ENCODE measurements at places on chromosomes 5 and 9.
A peak's percentile ranks its signal among the peaks of the same experiment; 100 is the strongest.

GRCh38 chr5:94932259-94932658 lies 313.8 kb downstream of the SLF1 start:
- DNase-seq = no peak

DNA sequence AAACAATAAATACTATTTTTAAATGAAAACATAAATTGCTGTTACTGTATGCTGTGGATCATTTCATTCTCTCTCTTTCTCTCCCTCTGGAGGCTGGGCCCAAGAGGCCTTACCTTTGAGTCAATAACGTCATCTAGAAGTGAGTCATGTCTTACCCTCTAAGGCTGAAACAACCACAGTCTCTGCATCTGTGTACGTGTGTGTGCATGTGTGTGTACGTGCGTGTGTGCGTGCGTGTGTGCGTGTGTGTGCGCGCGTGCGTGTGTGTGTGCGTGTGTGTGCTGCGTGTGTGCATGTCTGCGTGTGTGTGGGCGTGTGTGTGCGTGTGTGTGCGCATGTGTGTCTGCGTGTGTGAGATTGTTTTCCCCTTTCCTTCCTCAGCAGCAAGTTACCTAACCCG lies 13.6 kb upstream of the IL17B start:
- DNase-seq = no peak

GRCh38 chr5:123819386-123819785 lies 307.4 kb downstream of the CSNK1G3 start:
- no peak for DNase-seq

DNA sequence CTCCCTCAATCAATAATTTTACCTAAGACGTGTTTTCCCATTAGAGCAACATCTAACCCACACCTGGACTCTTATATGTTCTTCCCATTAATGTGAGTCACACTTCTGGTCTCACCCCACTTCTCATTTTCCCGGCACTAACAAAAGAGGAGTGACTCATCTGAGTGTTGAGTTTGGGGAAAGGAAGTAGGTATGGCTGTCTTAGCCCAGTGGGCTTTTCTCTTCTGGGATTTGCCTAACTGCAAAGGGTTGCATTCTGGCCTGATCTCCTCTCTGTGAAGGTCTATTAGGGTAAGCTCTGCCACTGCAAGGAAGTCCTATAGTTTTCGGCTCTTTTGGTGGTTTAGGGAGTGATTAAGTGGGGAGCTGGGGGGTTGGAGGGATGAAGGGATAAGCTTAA lies 195.6 kb downstream of the KIAA0825 start:
- peak; percentile 15 for DNase-seq

- peak; percentile 27 for DNase-seq
Observed at GRCh38 chr9:120856700-120857099, 14.0 kb upstream of the PSMD5 start.

DNA sequence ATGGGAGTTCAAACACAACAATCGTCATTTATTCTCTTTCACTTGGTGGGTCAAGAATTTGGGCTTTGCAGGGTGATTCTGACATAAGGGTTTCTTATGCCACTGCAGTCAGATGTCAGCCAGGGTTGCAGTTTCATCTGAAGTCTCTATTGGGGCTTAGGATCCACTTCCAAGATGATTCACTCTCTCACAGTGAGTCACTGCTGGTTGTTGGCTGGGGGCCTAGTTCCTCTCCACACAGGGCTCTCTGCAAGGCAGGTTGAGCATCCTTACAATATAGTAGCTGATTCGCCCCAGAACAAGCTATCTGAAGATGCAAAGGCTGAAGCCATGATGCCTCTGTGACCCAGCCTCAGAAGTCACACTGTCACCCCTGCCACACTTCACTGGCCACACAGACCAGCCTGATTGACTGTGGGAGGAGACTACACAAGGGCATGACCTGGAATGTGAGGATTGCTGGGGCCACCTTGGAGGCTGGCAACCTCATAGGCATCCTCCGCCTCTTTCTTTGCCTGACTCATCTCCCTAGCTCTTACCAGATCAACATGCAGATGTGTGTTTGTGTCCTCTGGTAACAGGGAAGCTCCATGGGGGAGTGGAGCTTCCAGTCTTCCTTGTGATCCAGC lies 4.5 kb upstream of the CARD19 start:
- no peak for DNase-seq

GRCh38 chr9:115134941-115135340 lies 17.0 kb upstream of the TNC start:
- DNase-seq = no peak

- peak; percentile 8 for DNase-seq
Observed at GRCh38 chr9:28134446-28134976, 561.2 kb upstream of the C9orf72 start.

- DNase-seq = no peak
Observed at GRCh38 chr5:16493261-16493660, 27.7 kb upstream of the ZNF622 start.

GRCh38 chr5:118233606-118234005 lies 754.7 kb downstream of the DTWD2 start:
- no peak for DNase-seq

DNA sequence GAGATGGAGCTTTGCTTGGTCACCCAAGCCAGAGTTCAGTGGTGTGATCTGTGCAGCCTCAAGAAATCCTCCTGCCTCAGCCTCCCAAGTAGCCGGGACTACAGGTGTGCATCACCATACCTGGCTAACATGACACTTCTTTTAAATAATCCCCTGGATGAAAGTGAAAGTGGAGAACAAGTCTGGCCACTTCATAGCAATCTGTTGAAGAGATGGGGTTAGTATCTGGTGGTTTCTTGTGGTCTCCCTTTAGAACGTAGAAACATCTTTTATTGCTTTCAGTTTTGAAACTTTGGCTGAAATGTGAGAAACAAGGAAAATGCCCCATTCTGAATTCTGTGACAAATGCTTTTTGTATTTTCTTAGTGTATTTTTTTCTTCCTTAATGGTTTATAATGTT lies 452.5 kb upstream of the RIOK2 start:
- no peak for DNase-seq

GRCh38 chr9:2307480-2307879 lies 292.3 kb downstream of the SMARCA2 start:
- DNase-seq = no peak

GRCh38 chr9:110141227-110141793 lies 66.6 kb downstream of the C9orf152 start:
- no peak for DNase-seq

DNA sequence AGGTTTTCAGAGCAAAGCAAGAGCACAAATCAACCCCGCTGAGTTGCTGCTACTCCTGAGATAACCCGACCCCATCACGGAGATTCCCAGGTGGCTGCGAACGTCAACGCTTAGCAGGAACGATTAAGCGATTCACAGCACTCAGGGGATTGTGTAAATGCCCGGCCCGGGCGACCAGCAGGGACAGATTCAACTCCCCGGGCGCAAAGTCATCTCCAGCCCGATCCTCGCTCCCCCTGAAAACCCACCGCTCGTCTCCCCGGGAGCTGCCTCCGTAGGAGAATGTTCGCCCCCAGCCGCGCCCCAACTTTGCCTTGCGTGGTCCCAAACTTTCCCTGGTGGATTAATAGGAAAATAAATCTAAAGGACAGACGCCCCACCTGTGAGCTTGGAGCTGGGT lies 685 bp downstream of the SLC24A2 start:
- DNase-seq = no peak

DNA sequence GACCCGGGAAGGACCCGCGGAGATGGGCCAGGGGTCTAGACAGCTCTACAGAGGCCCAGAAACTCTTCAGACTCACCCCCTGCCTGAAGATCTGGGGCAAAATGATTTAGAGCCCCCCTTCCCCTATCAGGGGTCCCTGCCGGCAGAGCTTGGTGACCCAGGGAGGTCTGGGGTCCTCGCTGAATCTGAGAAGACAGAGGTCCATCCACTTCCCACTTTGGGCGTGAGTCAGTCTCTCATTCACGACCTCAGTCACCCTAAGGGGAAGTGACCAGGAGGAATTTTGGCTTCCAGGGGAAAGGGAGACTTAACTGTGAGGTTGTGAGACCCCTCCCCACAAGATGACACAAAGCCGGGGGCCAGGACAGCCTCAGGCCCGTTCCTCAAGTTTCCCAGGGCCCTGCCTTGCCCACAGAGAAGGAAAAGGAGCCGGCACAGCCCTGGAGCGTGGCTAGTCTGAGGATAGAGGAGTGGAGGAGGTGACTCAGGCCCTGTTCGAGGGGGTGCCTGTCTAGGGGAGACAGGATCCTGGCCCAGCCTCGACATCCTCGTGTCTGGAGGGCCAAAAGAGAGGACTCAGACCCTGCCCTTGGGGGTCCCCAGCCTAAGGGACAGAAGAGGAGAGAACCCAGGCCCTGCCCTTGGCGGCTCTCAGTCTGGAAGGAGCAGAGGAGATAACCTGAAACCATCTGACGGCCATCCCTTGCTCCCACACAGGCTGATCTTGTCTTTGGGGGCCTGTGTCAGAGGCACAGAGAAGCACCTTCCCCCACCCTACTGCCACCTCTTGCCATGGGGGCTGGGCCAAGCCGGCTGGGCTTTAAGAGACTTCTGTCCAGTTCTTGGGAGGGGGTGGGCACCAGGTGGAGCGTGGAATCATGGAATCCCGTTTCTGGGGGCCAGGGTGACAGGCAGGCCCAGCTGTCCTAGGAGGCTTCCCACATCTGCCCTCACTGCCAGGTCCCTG lies 889 bp downstream of the PDLIM4 start:
- no peak for DNase-seq

- DNase-seq = no peak
Observed at GRCh38 chr9:131306397-131307004, 17.0 kb downstream of the PLPP7 start.
